ENCODE measurements at places on chromosomes 16 and 17.

GRCh38 chr16:19582050-19582831 lies 26.7 kb downstream of the VPS35L start:
- DNase-seq, result no peak

DNA sequence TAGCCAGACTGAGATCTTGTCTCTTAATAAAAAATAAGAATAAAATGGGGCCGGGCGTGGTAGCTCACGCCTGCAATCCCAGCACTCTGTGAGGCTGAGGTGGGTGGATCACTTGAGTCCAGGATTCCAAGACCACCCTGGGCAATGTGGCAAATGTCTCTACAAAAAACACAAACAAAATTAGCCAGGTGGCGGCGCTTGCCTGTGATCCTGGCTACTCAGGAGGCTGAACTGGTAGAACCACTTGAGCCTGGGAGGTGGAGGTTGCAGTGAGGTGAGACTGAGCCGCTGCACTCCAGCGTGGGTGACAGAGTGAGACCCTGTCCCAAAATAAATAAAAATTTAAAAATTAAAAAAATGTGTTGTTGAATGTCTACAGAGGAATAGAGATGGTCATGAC lies 2.9 kb upstream of the DEF8 start:
- no peak for DNase-seq

DNA sequence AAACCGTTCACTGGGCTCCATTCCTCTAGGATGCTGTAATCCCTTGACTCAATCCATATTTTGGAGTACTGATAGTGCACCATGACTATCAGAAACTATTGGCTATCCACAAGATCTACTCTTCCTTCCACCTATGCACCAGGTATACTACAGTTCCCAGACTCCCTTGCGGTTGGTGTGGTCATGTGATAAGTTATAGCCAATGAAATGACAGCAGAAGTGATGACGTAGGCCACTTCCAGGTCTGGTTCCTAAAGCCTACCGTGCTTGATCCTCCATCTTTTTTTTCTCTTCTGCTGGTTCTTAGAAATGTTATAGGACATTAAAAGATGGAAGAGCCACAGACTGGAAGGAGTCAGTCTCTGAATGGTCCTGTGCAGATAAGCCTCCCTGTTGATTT lies 278.8 kb upstream of the C16orf82 start:
- no peak for DNase-seq

- DNase-seq, result no peak
Measured at GRCh38 chr17:70165383-70165782, 3.9 kb upstream of the KCNJ2 start.

- no peak for DNase-seq
Measured at GRCh38 chr16:17556276-17557052, 85.7 kb upstream of the XYLT1 start.

DNA sequence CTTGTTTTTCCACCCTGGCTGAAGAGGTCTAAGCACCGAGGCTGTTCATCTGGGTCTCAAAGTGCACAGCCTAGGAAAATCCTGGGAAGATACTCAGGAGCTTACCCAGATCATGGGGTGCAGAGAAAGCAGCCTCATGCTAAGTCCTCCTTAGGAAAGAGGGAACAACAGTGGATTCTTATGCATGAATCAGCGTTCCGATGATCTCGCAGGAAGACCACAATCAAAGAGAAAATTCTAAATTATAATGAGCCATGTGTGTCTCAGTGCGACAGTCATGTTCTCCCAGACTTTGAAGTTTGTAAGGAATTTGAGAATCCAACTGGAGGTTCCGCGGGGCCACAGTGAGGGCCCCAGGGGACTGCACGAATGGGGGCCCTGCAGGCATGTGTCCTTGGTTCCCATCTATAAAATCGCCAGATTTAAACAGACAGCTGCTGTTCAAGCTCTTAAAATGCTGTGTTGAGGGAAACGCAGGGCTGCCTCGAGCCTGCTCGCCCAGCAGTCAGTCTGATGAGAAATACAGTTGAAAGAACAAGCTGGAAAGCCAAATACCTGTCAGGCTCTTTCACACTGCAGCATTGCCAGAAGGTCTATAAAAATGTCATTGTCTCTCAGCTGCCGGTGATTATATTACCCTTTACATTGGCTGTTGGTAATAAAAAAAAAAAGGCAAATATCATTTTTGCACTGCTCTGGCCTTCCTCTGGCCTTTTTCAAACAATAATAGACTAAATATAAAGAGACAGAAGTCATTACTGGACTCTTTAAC lies 152.1 kb downstream of the PMP22 start:
- no peak for DNase-seq

- DNase-seq, result no peak
Measured at GRCh38 chr16:65116216-65116615, 5.6 kb downstream of the CDH11 start.

- no peak for DNase-seq
Measured at GRCh38 chr17:70552982-70553334, 383.6 kb downstream of the KCNJ2 start.

- no peak for DNase-seq
Measured at GRCh38 chr17:48835971-48836370, 5.1 kb downstream of the CALCOCO2 start.

DNA sequence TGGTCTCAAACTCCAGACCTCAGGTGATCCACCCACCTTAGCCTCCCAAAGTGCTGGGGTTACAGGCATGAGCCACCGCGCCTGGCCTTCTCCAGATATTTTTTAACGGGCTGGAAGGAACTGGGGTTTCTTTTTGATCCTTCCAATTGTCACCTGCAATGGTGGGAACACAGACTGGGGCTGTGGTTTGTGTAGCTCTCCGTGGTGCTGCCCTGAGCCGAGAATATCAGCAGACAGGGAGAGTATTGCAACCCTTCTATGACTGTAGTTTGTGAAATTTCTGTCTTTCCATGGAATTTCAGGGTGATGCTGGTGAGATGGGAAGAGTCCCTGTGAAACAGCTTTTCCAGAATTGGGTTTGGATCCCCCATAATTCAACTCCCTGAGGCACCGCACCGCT lies 263.5 kb downstream of the ENGASE start:
- DNase-seq, result no peak

DNA sequence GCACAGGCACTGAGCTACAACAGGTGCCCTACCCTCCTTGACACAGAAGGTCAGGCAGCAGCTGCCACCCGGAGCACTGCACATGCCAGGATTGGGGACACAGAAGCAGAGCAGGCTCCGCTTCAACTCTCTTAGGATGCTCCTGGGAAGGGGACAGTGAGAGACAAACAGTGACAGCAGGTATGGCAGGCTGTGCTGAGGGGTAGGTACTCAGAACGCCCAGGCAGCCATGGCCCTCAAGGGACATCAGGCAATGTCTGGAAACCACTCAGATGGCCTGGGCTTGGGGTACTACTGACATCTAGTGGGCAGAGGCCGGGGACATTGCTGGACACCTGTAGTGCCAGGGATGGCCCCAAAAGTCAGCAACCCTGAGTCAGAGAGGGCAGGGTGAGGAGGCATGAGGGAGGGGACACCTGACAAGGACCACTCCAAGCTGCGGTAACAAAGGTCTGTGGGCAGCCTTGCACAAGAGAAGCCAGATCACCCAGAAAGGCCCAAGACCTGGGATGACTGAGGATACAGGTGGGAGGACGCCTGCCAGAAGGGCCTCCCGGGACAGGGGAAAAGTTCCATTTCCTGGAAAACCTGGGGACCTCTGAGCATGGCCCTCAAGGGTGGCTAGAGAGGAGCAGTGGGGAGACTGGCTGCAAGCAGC lies 21.2 kb downstream of the PEMT start:
- no peak for DNase-seq

- DNase-seq, result no peak
Measured at GRCh38 chr17:83123896-83124801, 44.7 kb downstream of the METRNL start.

GRCh38 chr17:76054112-76054476 lies 18.2 kb downstream of the SRP68 start:
- DNase-seq, result no peak

- no peak for DNase-seq
Measured at GRCh38 chr17:72169823-72170222, 49.0 kb downstream of the SOX9 start.

DNA sequence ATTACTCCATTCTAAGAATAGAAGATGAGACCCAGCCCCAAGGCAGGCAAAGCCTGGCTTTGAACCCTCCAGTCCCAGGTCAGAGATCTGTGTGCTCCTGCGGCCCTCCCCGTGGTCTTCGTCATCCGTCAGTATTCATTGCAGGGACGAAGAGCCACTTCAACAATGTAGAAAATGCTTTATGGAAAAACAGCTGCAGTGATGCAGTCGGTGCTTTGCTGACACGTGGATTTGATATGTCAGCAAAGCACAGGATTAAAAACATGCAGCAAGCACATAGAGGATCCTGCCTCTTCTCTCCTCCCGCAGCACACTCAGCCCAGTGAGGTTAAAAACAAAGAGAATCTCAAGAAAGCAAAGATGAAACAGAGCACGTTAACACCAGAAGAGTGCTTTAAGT lies 117.1 kb upstream of the AXIN2 start:
- no peak for DNase-seq

GRCh38 chr16:73601911-73602310 lies 554.0 kb upstream of the ZFHX3 start:
- no peak for DNase-seq

- DNase-seq, result no peak
Measured at GRCh38 chr17:15364615-15365014, 23.2 kb upstream of the TEKT3 start.

- no peak for DNase-seq
Measured at GRCh38 chr17:903691-904481, 75.7 kb downstream of the NXN start.

- DNase-seq, result peak; percentile 35
Measured at GRCh38 chr16:87384162-87384874, 742 bp upstream of the FBXO31 start.

GRCh38 chr16:79316004-79316458 lies 284.5 kb downstream of the MAF start:
- DNase-seq, result peak; percentile 61

GRCh38 chr17:27155866-27156265 lies 138.0 kb upstream of the WSB1 start:
- DNase-seq, result no peak

- no peak for DNase-seq
Measured at GRCh38 chr17:31211352-31212012, 85.6 kb downstream of the OMG start.

All from stimulated activated CD4-positive, alpha-beta T cell treated with anti-CD3 and anti-CD28 coated beads, TNF-alpha, amount 100 ng/mL, for 48 hours (primary cell).